Activated T-helper 1 cell treated with anti-CD3 and anti-CD28 coated beads, Interleukin-12 subunit alpha, Interleukin-12 subunit beta, Interleukin-2, Interleukin-4 antibody, amounts not matched to agents 30 ng/mL and 10 ng/mL and 1 ng/mL, durations not matched to agents 14 hours and 24 hours and 36 hours (primary cell): ENCODE measurements at places on chromosomes 2 and 18.
A peak's percentile ranks its signal among the peaks of the same experiment; 100 is the strongest.

DNA sequence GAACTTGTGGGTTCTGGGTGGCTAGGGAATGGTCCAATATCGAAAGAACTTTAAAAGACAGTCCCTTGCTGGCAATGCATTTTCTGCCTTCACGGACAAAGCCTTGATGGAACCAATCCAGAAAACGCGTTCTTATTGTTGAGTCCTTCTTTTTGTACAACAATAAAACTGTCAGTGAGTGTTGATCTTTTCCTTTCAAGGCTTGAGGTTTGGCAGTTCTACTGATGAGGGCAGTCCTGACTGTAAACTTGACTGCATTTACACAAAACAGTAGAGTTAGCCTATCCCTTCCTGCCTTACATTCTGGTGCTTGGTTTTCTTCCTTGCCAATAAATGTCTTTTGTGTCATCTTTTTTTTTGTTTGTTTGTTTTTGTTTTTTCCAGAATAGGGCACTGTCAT is 2.5 kb upstream of the UGT1A7 start:
- no peak for DNase-seq

GRCh38 chr2:134713176-134713575 is 5.6 kb downstream of the TMEM163 start:
- no peak for DNase-seq

DNA sequence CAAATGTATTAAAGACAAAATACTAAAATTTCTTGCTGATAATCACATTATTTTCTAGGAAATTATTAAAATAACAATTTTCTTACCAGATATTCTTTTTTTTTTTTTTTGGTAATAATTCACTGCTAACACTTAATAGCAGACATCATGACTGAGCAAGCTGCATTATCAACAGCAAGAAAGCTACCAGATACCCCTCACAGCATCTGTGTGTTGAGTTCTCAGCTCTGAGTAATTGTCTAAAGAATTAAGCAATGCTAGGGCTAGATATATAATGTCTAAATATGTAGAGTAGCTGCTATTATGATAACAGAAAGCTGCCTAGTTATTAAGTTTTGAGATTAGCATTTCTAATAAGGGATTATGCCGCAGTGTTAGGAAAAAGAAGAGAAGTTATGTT is 754.3 kb upstream of the PKDCC start:
- DNase-seq: no peak

DNA sequence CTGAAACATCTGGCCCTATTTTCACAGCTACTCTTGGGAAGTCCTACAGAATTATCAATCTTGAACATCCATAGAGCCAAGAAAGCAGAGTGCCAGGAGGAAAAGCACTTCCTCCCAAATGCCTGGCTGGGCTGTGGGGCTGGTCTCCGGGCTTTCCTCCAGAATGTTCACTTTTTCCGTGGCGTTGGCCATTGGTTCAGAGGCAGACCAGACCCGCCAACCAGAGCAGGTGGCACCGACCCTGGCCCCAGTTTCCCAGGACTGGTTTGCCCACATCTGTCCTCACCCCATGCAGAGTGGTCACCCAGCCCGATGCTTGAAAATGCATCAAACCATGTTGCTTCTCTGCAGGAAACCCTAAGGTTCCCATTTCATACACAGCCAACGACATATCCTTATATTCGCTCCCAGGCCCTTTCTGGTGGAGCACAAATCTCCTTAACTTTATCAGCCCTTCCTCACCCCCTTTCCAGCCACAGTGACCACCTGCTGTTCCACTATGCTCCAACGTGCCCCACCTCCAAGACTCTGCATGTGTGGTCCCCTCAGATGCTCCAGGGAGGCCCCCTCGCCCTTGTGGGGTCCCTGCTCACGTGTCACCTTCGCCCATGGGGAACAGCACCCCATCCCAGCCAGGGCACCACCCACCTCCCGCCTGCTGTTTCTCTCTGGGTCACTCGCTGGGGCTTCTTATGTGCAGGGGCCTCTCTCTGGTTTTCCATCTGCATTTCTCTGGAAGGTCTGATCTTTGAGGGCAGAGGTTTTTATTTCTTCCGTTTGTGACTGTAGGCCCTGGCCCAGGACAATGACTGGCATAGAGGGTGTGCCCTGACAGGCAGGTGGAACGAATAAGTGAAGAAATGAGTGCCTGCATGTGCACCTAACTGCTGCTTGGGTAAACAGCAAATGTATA is 92.9 kb downstream of the PXDN start:
- DNase-seq: no peak

DNA sequence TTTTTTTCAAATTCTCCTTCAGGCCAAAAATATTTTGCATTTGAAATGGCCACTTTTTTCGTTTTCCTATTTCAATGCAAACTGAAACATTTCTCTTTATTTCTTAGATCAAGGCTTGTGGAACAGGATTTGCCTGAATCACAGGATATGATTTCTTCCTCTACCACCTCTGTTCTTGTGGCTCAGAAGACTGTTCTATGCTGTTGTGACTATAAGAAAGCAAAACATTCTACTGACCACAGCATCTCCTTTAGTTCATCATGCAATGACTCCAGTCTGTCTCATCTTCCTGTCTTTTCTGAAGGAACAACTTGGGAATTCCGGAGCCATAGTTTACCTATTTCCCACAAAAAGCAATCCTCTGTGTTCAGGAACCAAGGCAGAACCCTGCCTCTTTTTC is 16.2 kb upstream of the ZNF512 start:
- no peak for DNase-seq

DNA sequence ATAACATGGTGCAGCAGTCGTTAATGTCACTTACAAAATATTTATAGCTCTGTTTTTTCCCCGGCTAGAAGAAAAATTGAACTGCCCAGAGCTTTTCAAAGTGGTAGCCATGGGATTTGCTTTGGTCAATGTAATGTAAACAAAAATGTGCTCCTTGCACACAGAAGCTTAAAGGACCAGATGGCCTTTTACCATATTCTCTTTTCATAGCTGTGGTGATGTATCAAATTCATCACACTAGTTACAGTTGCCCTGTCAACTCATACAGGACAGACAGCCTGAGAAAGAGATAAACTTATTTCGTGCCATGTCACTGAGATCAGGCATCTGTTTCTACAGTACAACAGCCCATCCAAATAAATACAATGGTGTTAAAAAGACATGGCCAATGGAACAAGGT is 368.1 kb upstream of the CDH19 start:
- no peak for DNase-seq

- DNase-seq: no peak
Observed at GRCh38 chr18:58662118-58662517, 9.1 kb upstream of the MALT1 start.

DNA sequence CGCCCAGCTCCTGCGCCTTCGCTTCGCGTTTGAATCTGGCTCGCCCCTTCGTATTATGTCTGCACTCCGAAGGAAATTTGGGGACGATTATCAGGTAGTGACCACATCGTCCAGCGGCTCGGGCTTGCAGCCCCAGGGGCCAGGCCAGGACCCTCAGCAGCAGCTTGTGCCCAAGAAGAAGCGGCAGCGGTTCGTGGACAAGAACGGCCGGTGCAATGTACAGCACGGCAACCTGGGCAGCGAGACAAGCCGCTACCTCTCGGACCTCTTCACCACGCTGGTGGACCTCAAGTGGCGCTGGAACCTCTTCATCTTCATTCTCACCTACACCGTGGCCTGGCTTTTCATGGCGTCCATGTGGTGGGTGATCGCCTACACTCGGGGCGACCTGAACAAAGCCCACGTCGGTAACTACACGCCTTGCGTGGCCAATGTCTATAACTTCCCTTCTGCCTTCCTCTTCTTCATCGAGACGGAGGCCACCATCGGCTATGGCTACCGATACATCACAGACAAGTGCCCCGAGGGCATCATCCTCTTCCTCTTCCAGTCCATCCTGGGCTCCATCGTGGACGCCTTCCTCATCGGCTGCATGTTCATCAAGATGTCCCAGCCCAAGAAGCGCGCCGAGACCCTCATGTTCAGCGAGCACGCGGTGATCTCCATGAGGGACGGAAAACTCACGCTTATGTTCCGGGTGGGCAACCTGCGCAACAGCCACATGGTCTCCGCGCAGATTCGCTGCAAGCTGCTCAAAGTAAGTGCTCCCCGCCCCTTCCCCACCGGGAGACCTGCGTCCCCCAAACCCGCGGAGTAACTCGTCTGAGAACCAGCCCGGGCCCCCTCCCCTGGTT is 453 bp downstream of the KCNJ3 start:
- DNase-seq: no peak

GRCh38 chr2:72431737-72432136 is 284.1 kb upstream of the CYP26B1 start:
- no peak for DNase-seq

DNA sequence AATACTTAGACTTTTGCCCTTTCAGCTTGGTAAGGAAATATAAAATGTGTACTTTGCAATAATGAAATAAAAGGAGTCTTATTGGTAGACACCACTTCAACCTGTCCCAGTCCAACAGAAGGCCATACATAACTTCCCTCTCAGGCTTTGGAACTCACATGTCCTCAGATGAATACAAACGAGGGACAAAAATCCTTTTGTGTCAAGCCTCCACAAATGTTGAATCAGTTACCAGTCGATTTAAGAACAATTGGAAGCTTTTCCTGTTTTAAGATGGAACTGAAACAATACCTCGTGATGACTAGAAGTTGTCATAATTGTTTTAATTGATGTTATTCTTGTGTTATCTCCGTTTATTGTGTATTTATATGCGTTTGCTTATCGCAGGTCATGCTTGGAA is 385.1 kb upstream of the POU3F3 start:
- no peak for DNase-seq

GRCh38 chr2:185335879-185336278 is 402.7 kb upstream of the FSIP2 start:
- no peak for DNase-seq

DNA sequence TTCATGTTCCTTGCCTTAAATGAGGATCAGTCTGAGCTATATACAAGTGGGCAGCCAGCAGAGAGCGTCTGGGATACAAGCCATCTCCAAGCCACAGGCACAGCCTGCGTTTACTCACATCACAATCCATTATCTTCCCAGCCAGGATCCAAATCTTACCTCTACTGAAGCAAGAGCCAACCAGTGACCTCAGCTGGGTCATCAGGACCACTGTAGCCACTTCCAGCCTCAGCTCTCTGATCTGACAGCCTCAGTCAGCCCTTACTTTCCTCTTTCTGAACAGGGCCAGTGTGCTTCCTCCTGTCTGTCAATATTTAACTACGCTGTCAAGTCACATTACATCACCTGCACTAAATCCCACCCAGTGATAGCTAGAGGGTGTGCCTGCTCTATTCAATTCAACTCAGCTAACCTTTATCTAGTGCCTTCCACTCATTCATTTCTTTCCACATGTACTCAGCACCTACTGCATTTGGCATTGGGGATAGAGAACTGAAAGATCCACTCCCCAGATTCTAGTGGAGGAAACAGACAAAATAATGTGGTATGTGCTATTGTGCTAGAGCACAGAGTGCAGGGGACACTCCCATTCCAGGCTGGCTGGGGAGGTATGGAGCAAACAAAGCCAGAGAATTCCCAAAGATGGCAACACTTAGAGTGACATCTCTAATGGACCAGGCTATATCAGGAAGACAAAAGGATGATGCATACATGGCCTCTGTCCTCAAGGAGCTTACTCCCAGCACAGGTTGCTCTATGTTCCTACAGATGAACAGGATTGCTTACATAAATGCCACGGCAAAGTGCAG is 146.5 kb downstream of the NCKAP5 start:
- DNase-seq: no peak

GRCh38 chr2:77721593-77721992 is 199.4 kb upstream of the LRRTM4 start:
- DNase-seq: no peak

GRCh38 chr2:50438259-50438658 is 593.7 kb downstream of the NRXN1 start:
- DNase-seq: no peak

GRCh38 chr2:38037757-38038621 is 38.0 kb downstream of the CYP1B1 start:
- DNase-seq: peak; percentile 5

DNA sequence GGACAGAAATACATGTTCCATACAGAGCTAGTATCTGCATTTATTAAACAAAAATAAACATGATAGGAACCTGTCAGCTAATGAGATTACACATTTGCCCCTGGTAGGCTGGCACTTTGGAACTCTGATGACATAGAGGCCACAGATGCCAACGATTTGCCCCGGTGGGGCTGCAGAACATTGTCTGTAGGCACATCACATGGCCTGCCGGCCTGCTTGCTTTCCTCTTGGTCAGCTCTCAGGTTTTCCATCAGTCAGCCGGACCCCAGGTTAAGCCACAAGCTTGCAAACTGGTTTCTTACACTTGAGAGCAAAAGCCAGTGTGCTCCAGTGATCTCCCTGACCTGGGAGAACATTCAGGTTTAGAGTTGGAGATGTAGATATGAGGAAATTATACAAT is 60.3 kb downstream of the CRACDL start:
- no peak for DNase-seq

- DNase-seq: no peak
Observed at GRCh38 chr2:198591586-198591985, 787.2 kb downstream of the PLCL1 start.

GRCh38 chr18:22778996-22779395 is 154.1 kb upstream of the RBBP8 start:
- DNase-seq: no peak

GRCh38 chr2:120691410-120691809 is 44.3 kb upstream of the GLI2 start:
- DNase-seq: no peak

GRCh38 chr18:73520229-73520628 is 627.4 kb downstream of the FBXO15 start:
- DNase-seq: no peak

DNA sequence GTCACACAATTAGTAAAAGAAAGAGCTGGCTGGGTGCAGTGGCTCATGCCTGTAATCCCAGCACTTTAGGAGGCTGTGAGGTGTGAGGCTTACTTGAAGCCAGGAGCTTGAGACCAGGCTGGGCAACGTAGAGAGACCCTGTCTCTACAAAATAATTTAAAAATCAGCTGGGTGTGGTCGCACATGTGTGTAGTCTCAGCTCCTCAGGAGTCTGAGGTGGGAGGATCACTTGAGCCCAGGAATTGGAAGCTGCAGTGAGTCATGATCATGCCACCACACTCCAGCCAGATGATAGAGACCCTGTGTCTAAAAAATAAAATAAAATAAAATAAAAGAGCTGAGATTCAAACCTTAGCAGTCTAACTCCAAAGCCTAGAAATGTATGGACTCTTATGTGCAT is 39.0 kb upstream of the NEDD4L start:
- DNase-seq: no peak

DNA sequence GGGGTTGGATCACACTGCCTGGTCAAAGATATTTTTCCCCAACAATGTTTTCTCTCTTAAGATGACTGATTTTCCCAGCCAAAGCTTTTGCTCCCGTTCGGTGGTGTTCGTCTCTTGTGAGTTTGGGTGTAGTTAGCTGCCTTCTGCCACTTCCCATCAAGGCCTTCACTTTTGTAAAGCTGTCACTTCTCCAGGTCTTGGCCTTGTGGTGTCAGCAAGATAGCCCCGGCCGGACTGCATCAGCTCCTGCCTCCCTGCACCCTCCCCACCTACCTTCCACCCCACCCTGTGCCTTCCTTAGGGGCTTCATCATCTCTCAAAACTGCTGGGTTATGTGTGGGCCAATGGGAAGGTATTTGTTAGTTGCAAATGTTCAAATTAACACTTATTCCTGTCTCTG is 228.9 kb downstream of the BCL11A start:
- no peak for DNase-seq

GRCh38 chr2:3313781-3314375 is 63.7 kb downstream of the EIPR1 start:
- no peak for DNase-seq
